ENCODE measurements at places on chromosomes 5 and 9.

DNA sequence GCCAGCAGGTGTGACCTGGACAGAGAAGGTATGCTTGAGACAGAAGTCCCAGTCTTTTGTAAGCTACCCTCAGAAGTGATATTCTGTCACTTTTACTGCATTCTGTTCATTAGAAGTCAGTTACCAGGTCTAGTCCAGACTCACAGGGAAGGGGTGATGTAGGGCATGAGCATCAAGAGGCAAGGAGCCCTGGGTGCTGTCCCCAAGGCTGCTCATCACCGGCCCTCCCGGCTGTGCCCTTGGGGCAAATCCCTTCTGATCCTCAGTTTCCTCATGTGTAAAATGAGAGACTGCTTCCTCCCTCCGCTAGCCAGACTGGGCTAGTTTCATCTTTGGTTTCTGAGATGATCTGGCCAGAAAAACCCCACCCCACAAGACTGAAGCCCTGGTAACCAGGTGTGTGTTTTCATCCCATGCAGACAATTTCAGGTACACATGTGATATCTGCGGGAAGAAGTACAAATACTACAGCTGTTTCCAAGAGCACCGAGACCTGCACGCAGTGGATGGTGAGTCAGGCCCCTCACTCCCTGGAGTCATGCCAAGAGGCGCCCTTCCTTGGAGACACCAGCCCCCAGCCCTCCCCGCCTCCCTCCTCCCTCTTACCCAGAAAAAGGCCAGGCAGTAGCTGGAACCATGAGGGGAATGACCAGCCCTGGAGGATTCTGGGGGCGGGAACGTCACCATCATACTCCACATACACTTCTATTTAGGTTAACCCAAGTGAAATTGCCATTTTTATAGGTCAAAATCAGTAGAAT lies 71.0 kb downstream of the AMBP start:
- DNase-seq, result no peak

DNA sequence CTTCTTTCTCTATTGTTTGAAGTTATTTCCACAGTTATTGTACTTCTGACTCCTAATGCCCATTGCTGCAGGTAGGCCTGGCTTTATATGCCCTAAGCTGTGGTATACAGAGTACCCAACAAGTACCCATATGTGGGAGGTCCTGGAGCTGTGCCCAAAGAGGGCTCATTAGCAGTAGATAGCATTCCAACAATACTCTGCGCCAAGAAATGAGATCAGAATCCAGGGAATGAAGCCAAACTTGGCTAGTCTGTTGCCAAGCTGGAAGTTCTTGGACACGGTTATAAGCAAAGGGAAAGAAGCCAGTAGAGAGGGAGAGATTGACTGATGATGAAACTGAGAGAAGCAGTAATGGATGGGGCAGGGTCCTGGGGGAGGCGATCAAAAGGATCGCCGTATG lies 29.7 kb upstream of the FAM169A start:
- no peak for DNase-seq

DNA sequence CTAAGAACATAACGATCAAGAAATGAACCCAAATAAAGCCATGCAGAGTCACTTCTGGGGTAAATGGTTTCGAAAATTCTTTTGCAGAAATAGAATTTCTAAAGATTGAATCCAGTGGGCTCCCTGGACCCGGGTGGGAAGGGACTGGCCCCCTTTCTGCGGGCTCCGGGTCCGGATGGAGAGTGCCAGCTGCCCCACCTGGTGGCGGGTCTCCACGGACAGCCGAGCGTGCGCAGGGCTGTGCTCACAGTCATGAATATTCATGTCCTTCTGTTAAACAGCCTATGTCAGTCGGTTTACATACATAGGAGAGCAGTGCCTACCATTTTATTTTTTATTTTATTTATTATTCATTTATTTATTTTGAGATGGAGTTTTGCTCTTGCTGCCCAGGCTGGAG lies 4.7 kb upstream of the PPP1R26 start:
- DNase-seq, result peak; percentile 18

GRCh38 chr5:39107350-39107749 lies 33.2 kb upstream of the RICTOR start:
- no peak for DNase-seq

GRCh38 chr9:69519470-69520240 lies 152.5 kb downstream of the APBA1 start:
- DNase-seq, result peak; percentile 30

DNA sequence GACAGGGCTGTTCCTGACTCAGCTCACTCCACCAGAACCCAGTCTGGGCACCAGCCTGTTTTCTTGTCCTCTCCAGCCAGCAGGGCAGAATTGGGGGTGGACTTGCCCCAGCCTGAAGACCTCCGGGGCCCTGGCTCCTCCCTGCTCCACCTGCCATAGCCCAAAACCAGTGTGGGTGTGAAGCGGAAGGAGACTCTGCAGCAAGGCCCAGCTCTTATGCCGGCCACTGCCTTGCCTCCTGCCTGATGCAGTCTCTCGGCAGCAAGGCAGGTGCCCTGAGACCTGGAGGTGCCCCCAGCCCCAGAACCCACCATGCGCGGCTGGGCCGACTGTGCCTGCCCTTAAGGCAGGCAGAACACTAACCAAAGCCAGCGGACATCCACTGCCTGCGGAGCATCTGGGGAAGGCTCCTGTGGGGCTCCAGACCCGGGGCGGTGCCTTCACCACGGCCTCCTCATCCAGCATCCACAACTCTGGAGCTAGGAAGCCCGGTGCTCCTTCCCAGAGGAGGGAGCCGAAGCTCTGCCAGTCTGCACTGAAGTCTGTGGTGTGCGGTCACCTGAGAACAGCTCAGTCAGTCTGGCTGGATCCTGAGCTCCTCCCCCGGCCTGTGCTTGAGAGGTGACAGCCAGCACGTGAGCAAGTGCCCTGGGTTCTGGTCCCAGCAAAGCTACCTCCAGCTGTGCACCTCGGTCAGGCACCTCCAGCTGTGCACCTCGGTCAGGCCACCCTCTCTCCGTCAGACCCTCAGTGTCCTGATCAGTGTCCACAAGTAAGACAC lies 116.7 kb downstream of the ADAMTS2 start:
- DNase-seq, result no peak

DNA sequence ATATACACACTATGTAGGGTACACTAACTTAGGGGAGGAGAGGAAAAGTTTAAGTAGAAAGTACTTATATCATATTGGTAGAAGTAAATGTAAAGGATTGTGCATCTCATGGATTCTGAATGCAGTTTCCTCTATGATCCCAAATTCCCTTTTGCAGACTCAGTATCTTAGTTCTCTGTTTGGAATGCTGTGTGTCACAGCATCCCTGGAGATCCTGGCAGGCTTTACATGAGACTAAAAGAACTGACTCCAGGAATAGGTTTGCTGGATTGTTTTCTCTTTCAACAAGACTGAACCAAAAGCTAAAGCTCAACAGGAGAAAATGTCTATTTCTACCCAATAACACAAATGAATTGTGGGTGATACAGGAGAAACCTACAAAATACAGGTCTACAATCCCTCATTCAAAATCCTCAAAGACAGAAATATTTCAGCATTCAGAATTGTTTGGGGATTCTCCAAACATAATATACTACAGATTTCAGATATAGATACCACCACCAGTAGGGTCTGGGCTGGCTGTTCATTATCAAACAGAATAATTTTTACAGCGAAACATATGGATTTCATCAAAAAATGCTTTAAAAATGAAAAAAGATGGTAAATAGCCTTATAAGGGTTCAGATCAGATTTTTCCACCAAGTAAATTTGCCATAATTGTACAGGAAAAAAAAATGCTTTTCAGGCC lies 324.7 kb upstream of the GRAMD2B start:
- DNase-seq, result no peak

- peak; percentile 49 for DNase-seq
These were observed 112.2 kb downstream of the MTX3 start for GRCh38 chr5:79878721-79879336.

DNA sequence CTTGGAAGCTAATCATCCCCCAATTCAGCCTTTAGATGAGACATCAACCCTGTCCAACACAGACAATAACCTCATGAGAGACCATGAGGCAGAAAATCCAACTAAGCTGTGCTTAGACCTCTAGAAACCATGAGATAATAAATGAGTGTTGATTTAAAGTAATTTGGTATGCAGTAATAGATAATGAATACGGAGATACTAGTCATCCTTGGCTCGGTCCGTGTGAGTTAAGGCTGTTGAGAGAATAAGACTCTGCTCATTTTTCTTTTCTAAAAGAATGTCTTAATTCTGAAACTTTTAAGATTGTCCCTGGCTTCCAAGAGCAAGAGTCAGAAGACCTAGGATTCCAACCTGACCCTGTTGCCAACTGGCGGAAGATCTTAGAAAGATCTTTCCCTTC lies 6.1 kb downstream of the TNC start:
- no peak for DNase-seq

DNA sequence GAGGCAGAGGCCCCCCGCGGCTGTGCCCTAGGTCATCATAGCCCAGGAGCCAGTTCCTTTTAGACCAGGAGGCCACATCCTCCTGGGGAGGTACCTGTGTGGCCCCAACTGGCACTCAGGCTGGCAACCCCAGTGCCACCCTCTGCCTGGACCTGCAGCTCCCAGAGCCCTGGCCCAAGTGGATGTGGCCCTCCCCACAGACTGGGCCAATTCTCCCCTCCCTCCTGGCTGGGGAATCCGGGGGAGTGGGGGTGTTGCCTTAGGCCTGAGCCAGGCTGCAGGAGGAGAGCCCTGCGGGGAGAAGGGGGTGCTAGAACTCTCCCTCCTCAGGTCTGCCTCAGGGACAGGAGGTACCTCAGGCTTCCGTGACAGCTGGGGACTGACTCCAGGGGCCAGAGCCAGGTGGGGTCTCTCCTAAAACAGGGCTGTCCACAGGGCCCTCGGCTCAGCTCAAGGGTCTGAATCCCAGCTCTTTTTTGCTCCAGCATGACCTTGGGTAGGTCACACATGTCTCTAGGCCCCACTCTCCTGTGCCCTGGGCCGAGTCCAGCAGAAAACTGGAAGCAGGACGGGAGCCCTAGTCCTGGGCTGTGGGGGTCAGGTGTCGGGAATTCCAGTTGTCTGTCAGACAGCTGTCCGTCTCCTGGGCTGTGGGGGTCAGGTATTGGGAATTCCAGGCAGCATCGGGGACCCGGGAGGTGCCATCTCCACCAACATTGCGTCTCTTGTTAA lies 9.6 kb downstream of the DNLZ start:
- DNase-seq, result no peak

DNA sequence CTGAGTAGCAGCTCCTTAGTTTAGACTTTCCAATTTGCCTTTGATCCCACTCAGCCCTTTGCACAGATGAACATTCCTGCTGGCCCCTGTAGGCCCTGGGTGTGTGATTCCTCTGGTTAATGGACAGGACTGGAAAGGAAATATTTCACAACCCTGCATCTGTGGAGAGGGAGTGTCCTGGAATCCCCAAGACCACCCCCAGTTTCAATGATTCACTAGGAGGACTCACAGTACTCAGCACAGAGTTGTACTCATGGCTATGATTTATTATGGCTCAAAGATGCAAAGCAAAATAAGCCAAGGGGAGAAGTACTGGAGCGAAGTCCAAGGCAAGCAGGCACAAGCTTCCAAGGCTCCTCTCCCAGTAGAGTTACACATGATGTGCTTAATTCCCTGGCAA lies 42.4 kb upstream of the TJP2 start:
- DNase-seq, result no peak

DNA sequence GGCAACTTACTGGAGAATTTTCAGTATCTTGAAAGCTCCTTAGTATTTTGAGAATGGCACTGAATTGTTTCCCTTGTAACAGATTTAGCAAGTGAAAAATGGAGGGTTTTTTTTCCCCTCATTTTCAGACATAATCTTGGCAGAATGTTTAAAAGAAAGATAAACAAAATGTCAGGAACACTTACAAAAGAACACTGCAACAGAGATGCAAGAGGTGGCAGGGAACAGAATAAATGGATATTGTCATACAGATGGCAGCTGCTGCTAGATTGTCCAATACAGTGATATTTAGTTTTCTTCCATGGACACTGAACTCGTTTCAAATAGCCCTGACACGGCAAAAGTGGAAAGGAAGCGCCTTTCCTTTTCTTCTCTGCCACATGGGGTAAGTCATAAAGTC lies 76.9 kb upstream of the ZNF608 start:
- DNase-seq, result no peak

GRCh38 chr5:56421246-56422075 lies 188.3 kb upstream of the ANKRD55 start:
- DNase-seq, result no peak

DNA sequence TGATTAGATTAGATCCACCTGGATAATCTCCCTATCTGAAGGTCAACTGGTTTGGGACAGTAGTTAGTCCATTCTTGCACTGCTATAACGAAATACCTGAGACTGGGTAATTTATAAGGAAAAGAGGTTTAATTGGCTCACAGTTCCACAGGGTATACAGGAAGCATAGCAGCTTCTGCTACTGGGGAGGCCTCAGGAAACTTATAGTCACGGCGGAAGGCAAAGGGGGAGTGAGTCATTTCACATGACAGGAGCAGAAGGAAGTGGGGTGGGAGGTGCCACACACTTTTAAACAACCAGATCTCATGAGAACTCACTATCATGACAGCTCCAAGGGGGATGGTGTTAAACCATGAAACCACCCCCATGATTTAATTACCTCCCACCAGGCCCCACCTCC lies 9.9 kb downstream of the C9orf40 start:
- DNase-seq, result peak; percentile 60

DNA sequence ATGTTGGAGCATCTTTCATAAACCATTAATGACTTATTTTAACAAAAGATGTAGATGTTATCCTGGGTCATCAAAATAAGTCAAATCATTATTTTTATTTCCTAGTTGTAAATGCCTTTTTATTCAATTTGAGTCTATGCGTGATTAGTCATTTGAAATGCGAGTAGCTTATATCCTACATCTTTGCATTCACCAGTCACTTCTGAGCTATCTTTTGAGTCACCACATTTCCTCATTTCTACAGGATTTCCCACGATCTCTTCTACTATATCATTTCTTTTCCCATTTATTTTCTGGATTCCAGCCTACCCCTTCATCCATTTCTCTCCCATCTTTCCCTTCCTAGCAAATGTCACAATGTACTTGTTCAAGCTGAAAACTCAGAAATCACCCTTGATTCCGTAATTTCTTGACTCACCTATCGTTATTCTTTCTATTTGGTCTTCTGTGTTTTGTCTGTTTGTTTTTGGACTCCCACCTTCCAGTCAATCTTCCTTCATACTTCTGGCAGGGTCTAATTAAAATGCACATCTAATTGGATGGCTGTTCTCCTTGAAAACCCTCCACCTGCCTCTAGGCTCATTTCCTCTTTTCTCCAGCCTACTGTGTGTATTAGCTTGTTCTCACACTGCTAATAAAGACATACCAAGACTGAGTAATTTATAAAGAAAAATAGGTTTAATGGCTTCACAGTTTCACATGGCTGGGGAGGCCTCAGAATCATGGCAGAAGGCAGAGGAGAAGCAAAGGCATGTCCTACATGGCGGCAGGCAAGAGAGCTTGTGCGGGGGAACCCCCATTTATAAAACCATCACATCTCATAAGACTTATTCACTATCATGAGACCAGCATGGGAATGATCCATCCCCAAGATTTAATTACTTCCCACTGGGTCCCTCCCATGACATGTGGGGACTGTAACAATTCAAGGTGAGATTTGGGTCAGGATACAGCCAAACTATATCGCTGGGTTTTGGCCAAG lies 112.4 kb downstream of the MEF2C start:
- no peak for DNase-seq
